ENCODE measurements at places on chromosomes 5 and 9.
A peak's percentile ranks its signal among the peaks of the same experiment; 100 is the strongest.

GRCh38 chr9:130421802-130422276 is 22.9 kb upstream of the ASS1 start:
- no peaks in the 10 kb centered on the region for H3K4me1 ChIP-seq
- no peaks in the 10 kb centered on the region for H3K27me3 ChIP-seq
- no peak for DNase-seq
- H3K27ac ChIP-seq, result no peak overlapping the region

GRCh38 chr9:97527626-97528528 is 26.4 kb downstream of the TMOD1 start:
- H3K4me3 ChIP-seq, result no peak overlapping the region
- H3K4me1 ChIP-seq, result no peaks in the 10 kb centered on the region
- no peak overlapping the region for H3K27ac ChIP-seq
- H3K36me3 ChIP-seq, result no peaks in the 10 kb centered on the region
- no peaks in the 10 kb centered on the region for H3K27me3 ChIP-seq

GRCh38 chr5:139635606-139636206 is 12.4 kb upstream of the CXXC5 start:
- peak overlapping the region; percentile 16 for H3K4me3 ChIP-seq
- no peaks in the 10 kb centered on the region for H3K36me3 ChIP-seq
- H3K27ac ChIP-seq, result peak overlapping the region; percentile 73
- DNase-seq, result no peak

GRCh38 chr9:136679431-136679941 is 7.8 kb downstream of the AGPAT2 start:
- H3K36me3 ChIP-seq, result no peaks in the 10 kb centered on the region
- H3K4me3 ChIP-seq, result no peak overlapping the region
- no peaks in the 10 kb centered on the region for H3K4me1 ChIP-seq
- DNase-seq, result no peak
- H3K27me3 ChIP-seq, result no peaks in the 10 kb centered on the region

GRCh38 chr5:60077292-60077691 is 183.8 kb upstream of the PDE4D start:
- no peak overlapping the region for H3K4me3 ChIP-seq
- no peak overlapping the region for H3K27ac ChIP-seq
- H3K36me3 ChIP-seq, result no peaks in the 10 kb centered on the region
- DNase-seq, result no peak

DNA sequence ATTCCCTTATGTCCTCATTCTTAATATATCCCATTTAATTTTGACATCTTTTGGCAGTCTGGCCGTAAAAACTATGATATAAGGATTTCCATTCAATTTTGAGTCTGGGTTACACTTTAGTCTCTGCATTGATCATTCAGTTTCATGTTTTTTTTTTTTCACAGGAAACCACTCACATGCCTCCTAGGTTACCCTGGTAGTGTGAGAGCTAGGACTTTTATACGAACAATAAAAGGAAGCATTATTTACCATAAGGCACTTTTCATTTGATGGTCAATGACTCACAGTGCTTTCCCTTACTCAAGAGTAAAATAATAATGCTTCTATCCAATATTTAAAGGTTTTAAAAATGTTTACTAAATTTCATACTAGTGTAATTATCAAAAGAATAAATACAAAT is 16.4 kb upstream of the DMAC1 start:
- no peak overlapping the region for H3K27ac ChIP-seq
- H3K4me1 ChIP-seq, result no peaks in the 10 kb centered on the region
- H3K27me3 ChIP-seq, result no peaks in the 10 kb centered on the region
- H3K4me3 ChIP-seq, result no peak overlapping the region
- H3K36me3 ChIP-seq, result no peaks in the 10 kb centered on the region

- no peaks in the 10 kb centered on the region for H3K27me3 ChIP-seq
- DNase-seq, result no peak
- no peak overlapping the region for H3K27ac ChIP-seq
- no peak overlapping the region for H3K4me3 ChIP-seq
These were observed 1290.0 kb downstream of the EFNA5 start for GRCh38 chr5:106380736-106381135.

DNA sequence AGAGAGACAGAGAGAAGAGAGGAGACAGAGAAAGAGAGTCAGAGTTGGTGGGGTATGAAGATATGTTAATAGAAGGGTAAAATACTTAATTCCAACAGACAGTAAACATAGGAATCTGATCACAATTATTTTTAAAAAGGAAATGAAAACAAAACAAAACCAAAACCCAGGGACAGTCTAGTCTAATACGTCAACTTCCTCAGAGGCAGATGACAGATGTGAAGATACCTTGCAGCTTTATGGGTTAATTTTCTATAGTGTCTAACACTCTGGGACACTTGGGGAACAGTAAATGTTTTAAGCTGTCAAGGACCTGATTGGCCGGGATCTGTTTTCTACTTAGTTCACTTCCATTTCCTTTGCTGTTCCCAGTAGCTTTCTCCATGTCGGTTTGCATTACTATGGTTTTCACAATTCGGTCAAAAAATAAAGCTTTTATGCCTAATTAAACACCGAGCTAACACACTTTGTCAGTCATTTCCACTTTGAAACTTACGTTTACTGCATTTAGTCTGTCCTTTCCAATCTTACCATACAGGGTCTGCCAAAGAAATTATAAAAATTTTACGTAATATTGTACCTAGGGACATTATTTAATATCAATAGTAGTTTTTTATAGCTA is 216.5 kb downstream of the MCTP1 start:
- H3K4me1 ChIP-seq, result no peaks in the 10 kb centered on the region
- H3K4me3 ChIP-seq, result no peak overlapping the region
- no peaks in the 10 kb centered on the region for H3K36me3 ChIP-seq
- H3K27ac ChIP-seq, result no peak overlapping the region

GRCh38 chr9:124855944-124856765 is 2.9 kb downstream of the WDR38 start:
- no peak for DNase-seq
- no peaks in the 10 kb centered on the region for H3K27me3 ChIP-seq
- H3K4me3 ChIP-seq, result no peak overlapping the region
- H3K27ac ChIP-seq, result no peak overlapping the region

Data from CD8-positive, alpha-beta memory T cell (primary cell).